ENCODE measurements at places on chromosomes 4 and X.

GRCh38 chrX:71492231-71493065 is 40.5 kb upstream of the OGT start:
- peak; percentile 27 for DNase-seq

- DNase-seq: no peak
These were observed 79.5 kb downstream of the CBR4 start for GRCh38 chr4:168930413-168931196.

DNA sequence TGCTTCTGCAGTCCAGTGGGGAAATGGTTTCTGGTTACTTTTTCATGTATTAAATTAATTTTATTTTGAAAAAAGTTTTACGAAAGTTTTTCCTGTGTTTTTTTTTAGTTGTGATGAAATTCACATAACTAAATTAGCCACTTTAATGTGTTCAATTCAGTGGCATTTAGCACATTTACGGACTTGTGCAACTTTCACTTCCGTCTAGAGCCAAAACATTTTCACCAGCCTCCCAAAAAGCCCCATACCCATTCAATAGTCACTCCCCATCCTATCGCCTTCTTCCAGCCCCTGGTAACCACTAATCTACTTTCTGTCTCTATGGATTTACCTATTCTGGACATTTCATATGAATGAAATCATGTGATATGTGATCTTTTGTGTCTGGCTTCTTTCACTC is 22.8 kb upstream of the TBL1X start:
- no peak for DNase-seq

DNA sequence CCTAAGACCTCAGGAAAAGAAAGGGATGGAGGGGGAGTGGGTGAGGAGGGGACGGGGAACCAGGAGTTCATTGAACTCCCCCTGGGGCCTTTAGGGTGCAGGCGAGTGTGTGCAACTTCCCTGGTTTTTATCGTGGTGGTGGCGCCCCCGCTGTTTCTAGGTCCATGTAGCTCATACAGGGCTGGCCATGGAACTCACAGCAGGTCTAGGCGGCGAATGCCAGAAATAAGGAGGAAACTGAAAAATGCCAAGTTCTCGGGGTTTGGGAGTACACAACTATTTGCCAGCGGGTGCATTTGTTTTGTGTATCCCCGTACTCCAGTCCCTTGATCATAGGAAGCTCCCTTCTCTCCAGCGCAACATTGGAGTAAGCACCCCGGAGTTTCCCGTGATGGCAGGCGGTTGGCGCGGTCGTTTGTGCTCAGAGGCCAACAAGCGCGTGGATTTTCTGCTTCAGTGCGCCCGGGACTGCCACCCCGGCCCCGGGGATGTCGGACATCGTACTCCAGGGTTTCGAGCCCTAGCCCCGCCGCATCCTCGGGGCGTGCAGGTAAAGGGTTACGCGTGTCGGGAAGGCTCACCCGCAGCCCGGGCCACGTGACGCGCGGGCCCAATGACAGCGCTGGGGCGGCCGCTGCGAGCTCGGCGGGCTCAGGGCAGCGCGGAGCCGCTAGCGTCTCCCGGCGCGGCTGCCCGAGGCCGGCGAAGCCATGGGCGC is 208.9 kb downstream of the NWD2 start:
- DNase-seq: peak; percentile 47

GRCh38 chrX:8274170-8274569 is 103.1 kb upstream of the VCX2 start:
- DNase-seq: no peak

GRCh38 chr4:152981278-152981677 is 45.2 kb downstream of the FHDC1 start:
- no peak for DNase-seq

GRCh38 chrX:53422861-53423306 is at the start of gene RIBC1:
Gene RIBC1, plus strand, starts transcription at chrX:53422873. Its CDS starts 3,404 bp downstream, at chrX:53426277.
- DNase-seq: no peak

DNA sequence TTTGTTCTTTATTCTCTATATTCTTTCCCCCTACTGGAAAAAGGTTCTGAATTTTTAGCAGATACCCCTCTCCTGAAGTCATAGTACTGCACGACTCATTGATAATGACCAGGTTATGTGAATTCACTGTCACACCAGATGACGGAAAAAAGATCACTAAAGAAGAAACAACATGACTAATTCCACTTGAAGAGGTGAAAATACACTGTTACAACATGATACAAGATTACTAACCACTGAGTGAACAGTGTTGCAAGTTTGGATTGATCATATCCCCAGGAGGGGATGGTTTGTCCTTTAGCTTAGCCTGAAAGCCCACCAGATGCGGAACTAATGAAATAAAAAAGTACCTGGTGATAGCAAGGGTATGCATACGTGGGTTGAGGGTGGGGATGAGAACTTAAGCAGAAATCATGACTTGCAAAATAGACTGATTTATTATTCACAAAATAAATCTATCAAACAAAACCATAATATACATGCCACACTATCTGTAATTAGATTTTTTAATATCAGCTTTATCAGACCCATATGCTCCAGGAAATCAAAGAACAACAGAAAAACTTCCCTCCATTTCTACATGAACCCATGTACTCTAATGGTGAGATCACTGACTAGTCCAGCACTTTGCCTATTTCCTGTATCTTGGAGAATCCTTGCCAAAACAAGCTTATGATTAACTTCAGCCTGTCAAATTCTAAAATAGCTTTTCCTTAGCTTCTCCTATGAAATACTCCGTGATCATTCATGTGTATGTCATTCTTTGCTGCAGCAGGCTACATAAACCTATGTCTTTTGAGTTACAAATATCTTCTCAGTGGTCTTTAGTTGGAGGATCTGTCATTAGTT is 257.4 kb upstream of the AGA start:
- DNase-seq: no peak

- DNase-seq: no peak
These were observed 5.0 kb downstream of the PRMT9 start for GRCh38 chr4:147678796-147679549.

GRCh38 chrX:57655065-57655464 is 25.0 kb downstream of the NLRP2B start:
- DNase-seq: no peak

DNA sequence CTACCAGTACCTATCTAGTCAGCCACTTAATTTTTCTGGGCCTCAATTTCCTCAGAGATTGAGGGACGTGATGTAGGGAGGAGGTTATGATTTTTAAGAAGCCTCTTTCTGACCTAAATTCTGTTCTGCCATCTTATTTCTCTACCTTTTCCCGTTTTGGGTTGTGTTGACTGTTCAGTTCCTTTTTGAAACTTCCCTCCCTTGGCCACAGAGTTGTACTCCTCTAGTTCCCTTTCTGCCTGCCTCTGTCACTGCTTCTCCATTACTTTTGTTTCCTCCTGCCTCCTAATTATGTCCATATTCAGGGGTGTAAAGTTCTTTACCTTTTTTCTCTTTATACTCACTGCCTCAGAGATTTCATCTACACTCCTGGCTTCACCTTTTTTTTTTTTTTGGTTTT is 25.4 kb downstream of the CLCN5 start:
- DNase-seq: no peak

DNA sequence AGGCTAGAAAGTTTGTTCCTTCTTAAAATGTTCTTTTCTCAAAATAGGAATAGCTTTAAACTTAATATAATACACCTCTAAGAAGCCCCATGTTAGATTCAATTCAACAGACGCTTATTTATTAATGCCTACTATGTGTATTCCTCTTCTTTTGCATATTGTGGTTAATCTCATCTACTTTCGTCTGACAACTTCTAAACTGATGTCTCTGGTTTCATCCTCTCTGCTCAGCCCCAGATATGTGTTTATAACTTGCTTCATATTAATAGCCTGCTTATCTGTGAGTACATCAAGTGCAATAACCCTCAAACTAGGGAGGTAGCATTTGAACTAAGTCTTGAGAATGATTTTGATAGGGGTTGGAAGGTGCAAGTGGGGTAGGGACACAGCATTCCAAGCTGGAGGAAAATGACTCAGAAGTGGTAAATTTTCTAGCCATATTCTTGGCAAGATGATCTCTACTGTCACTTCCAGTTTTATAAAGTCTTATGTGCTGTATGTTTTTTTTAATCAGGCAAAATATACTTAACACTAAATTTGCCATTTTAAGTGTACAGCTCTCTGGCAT is 37.0 kb downstream of the STK26 start:
- no peak for DNase-seq

DNA sequence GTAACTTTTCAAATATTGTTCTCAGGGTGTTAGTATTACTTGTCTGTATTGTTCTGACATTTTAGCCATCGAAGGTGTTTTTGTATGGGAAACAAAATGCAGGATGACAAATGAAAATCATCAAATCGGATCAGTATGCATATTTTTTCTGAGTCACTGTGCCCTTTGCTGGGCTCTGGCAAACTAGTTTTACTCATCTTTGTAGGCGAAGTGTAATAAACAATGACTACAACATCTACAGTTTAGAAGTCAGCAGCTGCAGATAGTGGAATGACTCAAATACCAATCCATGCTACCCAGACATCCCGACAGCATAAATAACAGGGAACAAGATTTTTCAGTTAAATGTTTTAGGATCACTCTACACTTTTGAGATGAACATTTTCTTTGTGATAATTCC is 557.3 kb upstream of the TENM3 start:
- DNase-seq: no peak

DNA sequence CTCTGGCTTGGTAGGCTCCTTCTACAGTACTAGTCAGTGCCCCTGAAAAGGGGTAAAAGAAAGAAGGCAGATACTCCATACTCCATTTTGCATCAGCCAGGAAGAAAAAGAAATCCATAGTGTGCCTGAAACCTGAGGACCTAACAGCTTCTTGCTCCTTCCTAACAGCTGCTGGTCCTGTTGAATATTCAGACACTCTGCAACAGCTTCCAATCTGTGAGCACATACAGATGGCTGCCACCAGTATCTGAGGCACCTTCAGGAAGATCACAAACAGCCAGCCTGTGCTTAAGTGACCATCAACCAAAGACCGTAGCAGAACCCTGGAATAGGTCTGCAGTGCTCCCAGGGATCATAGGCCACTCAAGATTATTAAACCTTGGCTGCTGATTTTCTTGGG is 4.3 kb downstream of the GIMD1 start:
- DNase-seq: no peak

DNA sequence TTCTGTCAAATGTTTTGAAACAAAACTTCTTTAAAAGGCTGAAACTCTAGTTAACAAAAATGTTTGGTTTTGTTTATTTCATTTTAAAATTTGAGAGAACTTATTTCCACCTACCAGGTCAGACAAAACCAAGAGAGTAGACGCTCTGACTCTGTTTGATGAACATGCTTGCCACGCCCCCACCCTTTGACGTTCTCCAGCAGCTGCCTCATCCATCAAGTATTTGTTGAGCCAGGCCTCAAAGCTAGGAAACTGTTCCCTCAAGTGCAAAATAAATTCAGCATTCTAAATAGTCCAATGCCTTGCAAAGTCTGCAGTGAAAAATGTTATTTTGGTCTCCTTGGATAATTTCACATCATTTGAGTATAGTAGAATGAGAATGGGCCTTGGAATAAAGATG is 121.6 kb downstream of the GUCY2F start:
- DNase-seq: no peak

GRCh38 chr4:67161311-67161710 is 384.0 kb downstream of the CENPC start:
- no peak for DNase-seq

DNA sequence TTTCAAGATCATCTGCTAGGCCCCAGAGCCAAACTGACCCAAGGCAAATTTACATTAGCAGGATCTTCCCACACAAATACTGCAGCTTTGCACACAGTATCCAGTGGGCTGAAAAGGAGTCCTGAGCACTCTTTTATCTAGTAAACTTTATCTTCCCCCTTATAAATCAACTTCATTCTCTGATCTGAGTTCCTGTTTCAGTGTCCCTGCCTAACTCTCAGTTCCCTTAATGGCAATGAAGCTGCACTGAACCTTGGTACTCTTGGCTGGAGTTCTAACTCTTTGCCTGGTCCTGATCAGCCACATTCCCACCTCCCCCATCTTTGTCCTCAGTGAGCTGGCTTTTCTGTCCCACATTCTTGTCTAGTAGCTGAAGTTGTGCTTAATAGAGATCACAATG is 37.4 kb downstream of the EDA2R start:
- DNase-seq: no peak

Measured in lung microvascular endothelial cell (primary cell).